Lung microvascular endothelial cell (primary cell): ENCODE measurements at places on chromosomes 2 and 18. TPM values are rescaled to one million over a fixed set of nuclear protein-coding genes. Genes with fewer than 3 reads are reported as not detected.
A peak's percentile ranks its signal among the peaks of the same experiment; 100 is the strongest.

GRCh38 chr2:217742841-217743240 is 260.0 kb downstream of the TNS1 start:
- DNase-seq: peak; percentile 33

- peak; percentile 78 for DNase-seq
These were observed 26.4 kb upstream of the CD207 start for GRCh38 chr2:70861777-70862625.

DNA sequence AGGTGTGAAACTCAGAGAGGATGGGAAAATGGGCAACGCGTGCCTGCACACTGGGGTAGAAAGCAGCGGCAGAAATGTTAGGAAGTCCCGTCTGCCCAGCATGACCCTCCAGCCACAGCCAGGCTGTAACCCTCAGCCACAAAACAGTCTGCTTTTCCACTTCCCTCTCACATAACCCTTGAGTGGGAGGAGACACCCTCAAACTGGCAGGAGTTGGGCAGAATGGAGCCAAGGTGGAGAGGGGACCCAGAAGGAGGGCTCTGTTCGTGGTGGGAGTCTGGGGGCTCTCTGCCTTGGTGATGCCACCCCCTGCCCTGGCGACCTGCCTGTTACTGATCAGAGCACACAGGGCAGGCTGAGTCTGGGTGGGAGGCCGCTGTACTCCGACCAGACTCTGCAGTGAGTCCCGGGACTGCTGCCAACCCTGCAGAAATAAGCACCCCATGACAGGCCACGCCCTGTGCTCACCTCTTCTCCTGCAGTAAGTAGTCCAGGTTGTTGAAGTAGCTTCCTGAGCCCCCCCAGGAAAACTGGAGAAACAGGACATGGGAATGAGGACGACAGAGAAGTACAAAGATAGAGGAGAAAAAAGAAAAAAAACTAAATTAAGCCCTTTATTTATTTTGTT is 16.0 kb downstream of the FAM178B start:
- DNase-seq: no peak

DNA sequence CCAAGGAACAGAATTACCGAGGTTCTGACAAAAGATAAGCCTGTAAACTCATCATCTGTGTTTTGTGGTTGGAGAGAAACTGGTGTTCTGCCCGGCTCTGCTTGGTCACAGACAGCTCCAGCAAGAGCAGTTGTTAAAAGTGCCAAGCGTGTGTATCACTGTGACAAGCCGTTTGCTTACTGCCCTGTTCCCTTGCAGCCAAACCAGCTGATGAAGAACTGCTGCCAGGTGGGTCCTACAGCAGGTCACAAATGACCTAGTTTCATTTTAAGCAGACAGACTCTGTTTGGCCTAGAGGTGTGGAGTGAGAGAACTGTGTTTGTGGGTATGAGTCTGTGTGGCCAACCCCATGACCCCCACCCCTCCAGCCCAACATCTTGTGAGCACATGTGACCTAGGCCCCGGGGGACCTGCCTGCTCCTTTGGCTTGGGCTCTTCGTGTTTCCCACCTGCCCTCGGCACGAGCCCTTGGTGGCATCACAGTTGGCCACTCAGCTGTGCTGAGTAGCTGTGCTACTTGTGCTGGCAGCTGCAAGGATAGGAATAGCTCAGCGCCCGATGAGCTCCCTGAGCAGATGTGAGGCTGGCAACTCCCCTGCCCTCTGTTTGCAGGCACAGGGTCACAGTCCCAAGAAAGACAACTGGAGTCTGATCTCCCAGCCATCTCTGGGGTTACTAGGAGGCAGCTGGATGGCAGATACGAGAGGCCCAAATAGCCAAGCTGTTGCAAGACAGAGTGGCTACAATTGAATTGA is 9.7 kb downstream of the OXER1 start:
- no peak for DNase-seq

- DNase-seq: peak; percentile 77
These were observed 7.2 kb upstream of the PROC start for GRCh38 chr2:127410871-127411652.

DNA sequence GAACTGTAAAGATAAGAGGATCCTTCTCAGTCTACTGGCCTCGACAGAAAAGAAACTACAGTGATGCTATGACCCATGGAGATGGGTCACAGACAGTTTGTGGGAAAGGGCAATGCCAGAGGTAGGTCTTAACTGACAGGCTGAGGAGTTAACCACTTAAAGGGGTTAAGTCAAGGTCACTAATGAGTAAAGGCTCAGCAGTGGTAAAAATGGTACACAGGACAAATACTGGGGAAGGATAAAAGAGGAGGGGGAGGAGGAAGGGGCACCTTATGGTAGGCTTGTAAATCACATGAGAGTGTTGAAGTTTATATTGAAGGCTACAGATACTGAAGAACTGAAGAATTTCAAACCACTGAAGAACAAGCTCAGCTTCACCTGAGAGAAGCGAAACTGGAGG is 9.9 kb downstream of the IER3IP1 start:
- no peak for DNase-seq

DNA sequence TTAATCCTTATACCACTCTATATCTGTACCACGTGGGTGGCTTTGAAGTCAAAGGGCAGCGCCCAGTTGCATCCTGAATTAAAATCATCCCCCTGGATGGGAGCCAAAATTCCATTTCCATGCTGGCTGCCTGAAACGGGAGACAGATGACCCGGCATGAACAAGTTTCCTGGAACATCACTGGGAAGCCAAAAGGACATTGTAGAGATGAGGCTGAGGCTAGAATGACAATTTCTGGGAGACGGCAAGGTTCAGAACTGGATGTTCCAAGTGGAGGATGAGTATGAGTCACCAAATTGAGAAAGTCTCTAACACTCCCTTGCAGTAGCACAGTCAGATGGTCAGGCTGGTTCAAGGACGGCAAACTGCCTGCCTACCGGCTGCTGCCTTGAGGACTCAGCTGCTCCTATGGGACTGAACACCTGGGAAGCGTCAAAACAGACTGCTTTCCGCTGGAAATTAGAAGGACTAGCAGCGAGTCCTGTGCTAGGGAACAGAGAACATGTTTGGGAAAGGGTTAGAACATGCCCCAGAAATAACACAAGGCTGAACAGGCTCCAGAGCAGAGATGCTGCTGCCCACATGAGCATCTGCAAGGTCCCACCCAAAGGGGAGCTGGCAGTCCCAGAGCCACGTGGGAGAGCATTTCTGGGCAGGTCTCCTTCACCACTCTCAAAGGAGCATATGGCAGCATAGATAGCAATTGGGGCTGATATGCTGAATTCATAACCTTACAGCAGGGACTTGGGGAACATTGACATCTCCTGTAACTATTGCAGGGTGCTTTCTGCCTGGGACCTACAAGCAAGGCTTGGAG is 32.0 kb downstream of the YPEL5 start:
- peak; percentile 83 for DNase-seq

CYP26B1 gene
- total RNA-seq: 0.44 and 0.79 TPM in 2 replicates

ERBB4 gene
- total RNA-seq: under 0.01 TPM in 2 replicates

IL18RAP gene
- total RNA-seq: not detected in 2 replicates

GALR1 gene
- total RNA-seq: not detected in 2 replicates

CNDP1 gene
- total RNA-seq: not detected in 2 replicates

NEU4 gene
- under 0.01 and 0.22 TPM in 2 replicates for total RNA-seq

C2orf81 gene
- total RNA-seq: under 0.01 TPM in 1 of 2 replicates, not detected in the other
